ENCODE measurements at places on chromosomes 7 and 10.

- no peak for DNase-seq
Measured at GRCh38 chr10:3887404-3887803, 102.4 kb upstream of the KLF6 start.

DNA sequence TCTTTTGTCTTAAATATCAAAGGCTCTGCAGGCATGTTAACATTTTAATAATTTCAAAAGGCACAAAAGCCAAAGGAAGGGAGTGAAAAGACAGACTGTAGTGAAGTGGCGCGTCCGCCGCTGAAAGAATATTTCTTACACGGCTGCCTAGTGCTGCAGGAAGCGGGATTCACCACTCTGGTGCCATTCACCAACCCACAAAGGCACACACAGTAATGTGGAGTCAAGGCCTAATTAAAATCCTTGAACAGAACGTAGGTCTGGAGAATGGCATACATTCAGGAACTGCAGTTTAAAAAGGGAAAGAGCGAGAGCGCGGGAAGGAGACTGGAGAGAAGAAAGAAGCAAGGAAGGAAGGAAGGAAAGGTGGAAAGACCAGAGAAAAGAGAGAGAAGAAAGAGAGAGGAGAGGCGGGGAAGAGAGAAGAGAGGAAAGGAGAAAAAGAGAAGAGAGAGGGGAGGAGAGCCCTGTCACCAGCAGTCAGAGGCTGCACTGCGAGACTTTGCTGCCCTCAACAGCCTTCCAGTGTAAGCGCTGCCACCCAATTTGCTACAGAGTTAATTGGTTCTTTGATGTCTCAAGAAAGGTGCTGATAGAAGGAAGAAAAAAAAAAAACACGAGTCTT, 554.0 kb downstream of the MDFIC start:
- DNase-seq: peak; percentile 17

DNA sequence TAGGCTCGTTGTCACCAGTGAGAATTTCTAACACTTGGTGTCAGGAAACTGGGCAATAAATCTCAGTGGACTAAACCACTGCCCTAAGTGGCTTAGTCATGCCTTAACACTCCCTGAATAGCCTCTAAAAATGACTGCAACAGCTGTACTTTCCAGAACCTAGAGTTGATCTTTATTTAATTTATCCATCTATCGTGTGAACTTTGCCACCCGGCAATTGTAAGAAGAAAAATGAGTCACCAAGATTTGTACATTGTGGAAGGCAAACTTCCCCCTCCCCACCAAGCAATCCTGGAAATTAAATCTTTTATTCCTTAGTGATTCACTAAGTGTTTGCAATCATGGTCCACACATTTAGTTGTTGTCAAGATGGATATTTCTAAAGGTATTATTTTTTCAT, 47.1 kb downstream of the NXPH1 start:
- DNase-seq: no peak

- DNase-seq: no peak
Measured at GRCh38 chr10:50362547-50363125, 111.3 kb upstream of the ASAH2 start.

DNA sequence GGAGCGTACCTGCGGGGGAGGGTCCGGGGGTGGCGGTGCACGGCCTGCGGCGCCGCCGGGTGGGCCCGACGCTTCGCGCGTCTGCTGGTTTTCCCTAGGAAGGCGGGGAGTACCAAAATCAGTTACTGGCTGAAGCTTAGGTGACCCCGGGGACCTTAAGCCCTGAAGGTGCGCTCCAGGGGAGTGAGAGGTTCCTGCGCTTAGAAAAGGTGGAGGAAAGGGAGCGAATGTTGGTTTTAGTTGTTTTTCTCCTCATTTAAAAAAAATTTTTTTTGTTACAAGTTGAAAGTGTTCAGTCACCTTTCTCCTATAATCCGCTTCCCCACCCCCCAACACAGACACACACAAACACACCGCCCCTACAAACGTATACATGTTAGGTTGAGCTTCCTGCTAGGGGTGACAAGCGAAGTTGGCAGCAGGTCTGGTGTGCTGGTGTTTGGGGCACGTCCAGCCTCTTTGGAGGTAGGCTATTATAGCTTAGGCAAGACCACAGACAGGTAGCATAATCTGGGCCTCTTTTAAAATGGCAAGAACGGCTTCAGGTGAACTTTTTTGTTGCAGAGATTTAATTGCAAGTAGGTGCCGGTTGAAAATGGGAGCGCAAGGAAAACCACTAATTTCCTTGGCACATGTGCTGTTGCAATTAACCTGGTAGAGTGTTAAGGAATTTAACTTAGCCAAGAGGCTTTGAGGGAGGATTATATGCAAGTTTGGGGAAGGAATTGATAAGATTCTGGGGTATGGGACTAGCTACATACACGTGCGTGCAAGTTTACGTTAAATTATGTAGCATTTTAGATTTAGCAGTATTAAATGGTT, 945 bp downstream of the ADD3 start:
- no peak for DNase-seq

DNA sequence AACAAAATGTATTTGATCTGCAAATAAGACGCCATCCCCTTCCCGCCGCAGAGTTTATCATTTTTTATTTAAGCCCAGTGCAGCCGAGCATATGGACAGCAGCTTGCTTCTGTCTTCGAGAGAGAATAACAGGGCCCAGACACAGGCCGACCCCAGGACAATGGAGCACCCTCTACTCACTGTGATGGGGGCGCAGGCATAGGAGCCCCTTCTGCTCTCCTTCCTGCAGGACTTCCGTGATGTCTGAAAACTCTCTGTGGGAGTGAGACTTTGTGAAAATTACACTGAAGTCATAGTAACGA, 134.8 kb downstream of the OAT start:
- no peak for DNase-seq

DNA sequence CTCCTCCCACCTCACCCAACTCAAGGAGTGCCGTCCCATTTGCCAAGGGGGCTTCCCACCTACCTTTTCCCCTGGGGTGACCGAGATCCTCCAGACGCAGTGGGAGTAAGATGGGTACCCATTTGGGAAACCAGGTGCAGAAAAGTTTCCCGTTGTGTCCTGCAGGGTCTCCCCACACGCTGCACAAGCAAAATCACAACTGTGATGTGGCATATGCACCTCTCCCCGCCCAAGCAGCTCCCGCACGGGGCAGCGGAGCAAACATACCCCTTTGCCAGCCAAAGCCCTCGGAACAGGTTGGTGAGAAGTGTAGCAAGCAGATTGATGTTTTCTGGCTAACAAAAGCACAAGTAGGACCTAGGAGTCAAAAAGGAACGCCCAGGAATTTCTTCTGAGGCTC, 51.5 kb upstream of the OPALIN start:
- no peak for DNase-seq

DNA sequence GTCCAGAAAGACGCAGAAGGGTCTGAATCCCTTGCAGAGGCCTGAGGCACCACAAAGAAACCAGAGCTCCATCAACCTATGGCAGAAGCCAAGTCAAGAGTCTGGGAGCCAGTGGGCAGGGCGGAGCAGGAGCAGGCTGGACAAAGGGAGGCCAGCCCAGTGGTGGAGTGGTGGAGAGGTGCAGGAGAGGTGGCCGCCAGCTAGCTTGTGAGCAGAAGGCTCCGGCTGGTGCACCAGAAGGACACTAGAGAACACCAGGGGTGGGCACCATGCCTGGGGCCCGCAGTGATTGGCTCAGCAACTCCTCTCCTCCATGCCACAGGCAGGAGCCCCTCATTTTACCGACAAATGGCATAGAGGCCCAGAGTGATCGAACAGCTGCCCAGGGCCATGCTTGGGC, 186.6 kb downstream of the GRID1 start:
- DNase-seq: no peak

- DNase-seq: peak; percentile 32
Measured at GRCh38 chr10:104809288-104810090, 168.4 kb downstream of the SORCS3 start.

GRCh38 chr7:143248761-143249354, 14.4 kb upstream of the GSTK1 start:
- no peak for DNase-seq

DNA sequence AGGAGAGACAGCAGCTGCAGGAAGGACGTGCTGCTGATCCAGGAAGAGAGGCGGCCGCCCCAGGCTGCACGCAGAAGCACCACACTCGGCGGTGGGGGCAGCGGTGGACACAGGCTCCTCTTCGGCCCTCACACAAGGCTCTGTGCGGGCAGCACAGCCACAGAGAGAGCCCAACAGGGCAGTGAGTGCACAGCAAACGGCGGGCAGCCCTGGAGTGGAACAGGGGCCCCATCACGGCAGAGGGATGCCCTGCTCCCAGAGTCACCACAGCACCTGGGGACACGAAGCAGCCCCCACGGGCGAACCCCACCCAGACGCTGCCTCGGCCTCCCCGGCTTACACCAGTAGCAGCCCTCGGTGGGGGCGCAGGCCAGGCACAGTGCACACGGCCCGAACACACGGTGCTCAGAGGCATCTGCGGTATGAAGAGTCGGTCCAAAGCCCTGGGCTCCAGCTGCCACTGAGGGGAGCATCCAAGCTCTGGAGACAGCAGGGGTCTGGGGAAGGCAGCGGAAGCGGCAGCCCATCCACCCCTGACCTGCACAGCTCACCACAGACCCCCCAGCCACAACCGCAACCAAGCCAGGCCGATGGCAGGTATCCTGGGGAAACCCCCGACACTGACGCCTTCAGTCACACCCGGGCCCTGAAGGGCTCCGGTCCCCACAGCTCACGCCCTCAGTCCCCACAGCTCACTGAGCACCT, 16.8 kb downstream of the NUDT1 start:
- DNase-seq: no peak

GRCh38 chr7:150934045-150934766, 43.9 kb downstream of the KCNH2 start:
- DNase-seq: no peak

- no peak for DNase-seq
Measured at GRCh38 chr7:116578526-116578925, 53.7 kb downstream of the CAV1 start.

GRCh38 chr10:117972168-117972837, 74.4 kb downstream of the RAB11FIP2 start:
- peak; percentile 5 for DNase-seq

DNA sequence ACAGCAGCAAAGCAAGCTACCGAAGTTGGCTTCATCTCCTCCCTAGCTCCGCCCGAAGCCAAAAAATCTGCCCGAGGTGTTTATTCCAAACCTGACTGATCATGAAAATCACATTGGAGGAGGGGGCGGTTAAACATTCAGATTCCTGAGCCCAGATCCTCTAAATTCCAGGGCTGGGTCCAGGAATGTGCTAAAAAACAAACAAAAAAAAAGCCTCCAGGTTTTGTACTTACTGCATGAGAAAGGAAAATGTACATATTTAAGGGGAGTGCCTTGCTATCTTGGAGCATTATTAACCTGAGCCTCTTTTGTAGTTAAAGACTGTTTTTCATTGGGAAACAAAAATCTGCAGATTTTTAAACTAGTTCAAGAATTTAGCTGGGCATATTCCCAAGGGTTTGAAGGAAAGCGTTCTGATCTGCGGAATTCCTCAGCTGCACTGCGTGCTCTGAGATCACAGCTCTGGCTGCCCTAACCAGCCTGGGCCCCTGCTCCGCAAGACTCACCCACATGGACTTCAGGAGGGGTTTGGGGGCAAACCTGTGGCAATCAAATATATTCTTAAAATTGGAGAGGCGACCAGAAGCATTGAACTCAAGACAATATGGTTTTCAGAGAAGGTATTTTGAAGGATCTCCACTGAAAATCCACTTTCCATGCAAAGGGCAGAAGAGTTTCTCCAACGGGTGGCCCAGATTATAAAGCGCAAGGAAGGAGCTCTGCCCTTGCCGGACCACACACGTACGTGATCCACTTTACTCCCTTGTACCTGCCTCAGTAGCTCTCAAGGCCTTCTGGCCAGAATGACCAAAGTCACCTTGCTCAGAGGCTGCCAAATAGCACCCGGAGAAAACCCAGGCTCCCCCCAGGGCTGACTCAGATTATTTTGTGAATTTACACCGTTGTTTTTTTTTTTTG, 10.0 kb upstream of the TNS3 start:
- DNase-seq: peak; percentile 74

DNA sequence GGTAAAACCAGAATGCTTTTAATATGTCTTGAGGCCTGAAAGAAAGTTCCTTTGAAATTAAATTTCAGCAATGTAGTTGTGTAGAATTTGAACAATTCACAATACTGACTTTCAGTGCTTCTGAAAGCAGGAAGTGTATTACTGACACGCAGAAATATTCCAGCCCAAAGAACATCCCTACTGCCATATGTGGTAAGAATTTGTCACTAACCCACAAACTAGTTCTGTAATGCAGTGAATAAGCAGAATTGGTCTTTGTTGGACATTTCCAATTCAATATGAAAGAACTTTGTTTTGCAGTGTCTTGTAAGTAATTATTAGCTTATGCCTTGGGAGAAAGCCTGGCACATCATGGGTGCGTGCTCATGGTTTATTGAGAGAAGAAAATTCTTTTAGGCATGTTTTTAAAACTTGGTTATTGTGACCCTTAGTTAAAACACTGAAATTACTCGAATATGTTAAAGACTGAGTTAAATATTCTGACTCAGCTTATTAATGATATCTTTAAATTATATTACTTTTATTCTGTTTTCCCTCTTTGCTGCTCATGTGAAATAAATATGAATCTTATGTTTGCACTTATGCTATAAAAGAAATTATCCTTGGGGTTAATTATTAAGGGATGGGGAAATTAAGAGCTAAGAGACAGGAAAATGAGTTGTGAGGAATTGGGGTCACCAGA, 33.4 kb downstream of the PTPN12 start:
- DNase-seq: peak; percentile 83

- no peak for DNase-seq
Measured at GRCh38 chr10:121661451-121661851, 63.2 kb upstream of the FGFR2 start.

GRCh38 chr7:45459476-45459875, 114.7 kb upstream of the ADCY1 start:
- DNase-seq: no peak

- no peak for DNase-seq
Measured at GRCh38 chr10:132098539-132099388, 33.0 kb downstream of the JAKMIP3 start.

DNA sequence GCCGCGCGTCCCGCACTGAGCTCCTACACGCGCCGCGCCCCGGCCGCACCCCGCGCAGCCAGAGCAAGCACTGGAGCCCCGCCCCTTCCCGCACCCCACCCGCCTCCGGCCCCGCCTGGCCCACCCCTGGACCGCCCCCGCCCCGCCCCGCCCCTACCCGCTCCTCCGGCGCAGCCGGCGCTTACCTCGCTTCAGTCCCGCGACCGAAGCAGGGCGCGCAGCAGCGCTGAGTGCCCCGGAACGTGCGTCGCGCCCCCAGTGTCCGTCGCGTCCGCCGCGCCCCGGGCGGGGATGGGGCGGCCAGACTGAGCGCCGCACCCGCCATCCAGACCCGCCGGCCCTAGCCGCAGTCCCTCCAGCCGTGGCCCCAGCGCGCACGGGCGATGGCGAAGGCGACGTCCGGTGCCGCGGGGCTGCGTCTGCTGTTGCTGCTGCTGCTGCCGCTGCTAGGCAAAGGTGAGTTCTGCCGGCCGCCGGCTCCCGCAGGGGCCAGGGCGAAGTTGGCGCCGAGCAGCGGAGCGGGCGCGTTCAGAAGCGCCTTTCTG, at the start of gene RET:
Gene RET (plus strand): TSS at position 194 of the 545 bp plus-strand sequence. CDS start 190 bp downstream, at position 384.
- DNase-seq: peak; percentile 23

DNA sequence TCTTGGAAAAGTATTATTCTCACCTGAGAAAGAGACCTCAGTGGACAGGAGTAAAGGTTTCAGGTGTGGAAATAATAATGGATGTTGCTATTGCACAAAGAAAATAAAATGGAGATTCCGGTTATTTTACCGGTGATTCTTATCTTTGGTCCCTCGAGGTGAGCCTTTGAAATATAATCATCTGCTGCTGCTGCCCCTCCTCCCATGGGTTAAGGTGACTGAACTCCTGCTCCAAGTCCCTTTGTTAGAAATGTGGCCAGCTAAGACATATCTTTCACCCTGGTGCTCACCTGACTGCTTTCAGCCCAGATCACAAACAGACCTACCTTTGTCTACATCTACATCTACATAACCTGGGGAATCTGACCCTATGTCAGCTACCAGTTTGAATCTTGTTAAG, 5.7 kb downstream of the CUBN start:
- DNase-seq: no peak
